K562 (cell line): ENCODE measurements at places on chromosomes 5 and 9.

- DNase-seq: peak; percentile 87
- peaks cover 15% of the 10 kb centered on the region for H3K4me1 ChIP-seq
- H3K27ac ChIP-seq: peak overlapping the region; percentile 42
- 0 out of 3 replicates have a peak, but pooled peaks cover 2% of the 10 kb centered on the region for H3K36me3 ChIP-seq
- no peak overlapping the region for H3K4me3 ChIP-seq
- H3K27me3 ChIP-seq: no peaks in the 10 kb centered on the region
Observed at GRCh38 chr9:69180670-69181069, 6.6 kb downstream of the TJP2 start.

- H3K36me3 ChIP-seq: no peaks in the 10 kb centered on the region
- H3K27ac ChIP-seq: no peak overlapping the region
- H3K4me1 ChIP-seq: peaks cover 8% of the 10 kb centered on the region
- H3K27me3 ChIP-seq: peaks cover 46% of the 10 kb centered on the region
- no peak overlapping the region for H3K4me3 ChIP-seq
Observed at GRCh38 chr9:121598965-121599871, 52.2 kb upstream of the DAB2IP start.

GRCh38 chr5:172729588-172729987, 41.4 kb downstream of the DUSP1 start:
- H3K27me3 ChIP-seq: peaks cover 13% of the 10 kb centered on the region; the same call in 2 of the 3 replicates
- H3K4me1 ChIP-seq: peaks cover 12% of the 10 kb centered on the region
- H3K27ac ChIP-seq: no peak overlapping the region

DNA sequence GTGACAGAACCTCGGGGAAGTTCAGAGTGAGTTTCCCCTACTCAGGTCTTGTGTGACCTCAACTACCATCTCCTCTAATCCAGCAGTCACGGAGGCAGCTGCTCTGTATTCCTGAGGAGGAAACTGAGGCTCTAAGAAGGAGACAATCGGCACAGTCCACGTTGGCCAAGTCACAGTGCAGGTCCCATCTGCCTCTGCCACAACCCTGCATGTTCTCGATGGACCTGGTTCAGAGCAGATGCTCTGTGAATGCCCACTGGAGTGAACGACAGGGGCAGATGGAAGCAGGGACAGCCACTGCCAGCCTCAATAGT, 722 bp upstream of the ERGIC1 start:
- H3K4me1 ChIP-seq: peaks cover 12% of the 10 kb centered on the region
- peak overlapping the region; percentile 41; the same call in 1 of the 3 replicates for H3K27ac ChIP-seq
- peaks cover 7% of the 10 kb centered on the region; the same call in 2 of the 3 replicates for H3K36me3 ChIP-seq
- H3K4me3 ChIP-seq: peak overlapping the region; percentile 71; the same call in 1 of the 2 replicates
- DNase-seq: no peak
